ENCODE measurements at places on chromosomes 11 and 22.

DNA sequence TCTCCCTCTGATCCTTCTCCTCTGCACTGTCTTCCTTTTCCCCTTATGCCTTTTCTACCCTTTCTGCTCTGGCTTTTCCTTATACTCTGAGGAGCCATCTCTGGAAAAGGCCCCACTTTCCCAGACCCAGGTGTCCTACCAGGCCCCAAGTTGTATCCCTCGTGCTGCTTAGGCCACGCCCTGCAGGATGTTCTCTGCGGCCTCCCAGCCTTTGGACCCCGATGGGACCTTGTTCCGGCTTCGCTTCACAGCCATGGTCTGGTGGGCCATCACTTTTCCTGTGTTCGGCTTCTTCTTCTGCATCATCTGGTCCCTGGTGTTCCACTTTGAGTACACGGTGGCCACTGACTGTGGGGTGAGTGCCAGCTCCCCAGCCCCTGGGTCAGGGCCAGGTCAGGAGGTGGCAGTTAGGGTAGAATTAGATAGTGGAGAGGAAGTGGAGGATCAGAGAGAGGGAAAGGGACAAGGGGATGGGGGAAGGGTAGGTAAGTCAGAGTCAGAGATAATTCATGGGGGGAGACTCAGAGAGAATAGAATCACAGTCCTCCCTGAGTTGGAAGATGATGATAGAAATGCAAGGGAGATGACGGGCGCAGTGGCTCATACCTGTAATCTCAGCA, 8.9 kb downstream of the PGAP2 start:
- DNase-seq: no peak

- no peak for DNase-seq
These were observed 120.6 kb downstream of the MICAL3 start for GRCh38 chr22:17903564-17904295.

DNA sequence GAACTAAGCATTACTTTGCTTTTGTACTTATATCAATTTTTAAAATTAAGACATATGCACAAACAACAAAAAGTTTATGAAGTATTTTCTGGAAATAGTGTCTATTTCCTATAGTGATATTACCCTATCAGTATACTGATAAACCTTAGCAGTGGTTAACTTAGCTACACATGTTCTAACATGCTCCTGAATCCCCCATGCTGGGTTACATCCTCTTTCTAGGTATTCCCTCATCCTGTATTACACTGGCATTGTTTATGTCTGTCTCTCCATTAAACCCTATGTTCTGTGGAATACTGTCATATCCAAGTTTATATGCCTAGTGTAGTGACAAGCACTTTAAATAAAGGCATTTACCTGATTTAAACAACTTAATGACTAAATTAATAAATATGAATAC, 1.8 kb upstream of the FAR1 start:
- no peak for DNase-seq

DNA sequence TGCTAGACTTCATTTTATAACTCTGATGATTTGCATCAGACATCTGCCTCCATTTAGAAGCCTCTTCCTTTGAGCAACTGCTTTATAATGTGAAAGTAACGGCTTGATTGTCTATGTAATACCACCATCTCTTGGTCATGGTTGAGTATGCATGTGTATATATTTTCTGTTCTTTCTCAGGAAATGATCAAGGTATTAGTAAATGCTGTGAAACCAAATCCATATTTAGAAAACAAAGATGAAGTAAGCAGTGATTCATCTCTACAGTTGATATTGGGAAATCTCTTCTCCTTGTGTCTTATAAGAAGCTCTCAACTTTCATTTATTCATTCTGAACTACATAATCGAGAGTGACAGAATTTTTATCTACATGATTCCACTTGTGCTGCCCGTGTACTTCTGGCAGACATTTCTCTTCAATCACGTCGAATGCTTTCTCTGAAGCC, 104.6 kb upstream of the ANO3 start:
- no peak for DNase-seq

- no peak for DNase-seq
These were observed 1.3 kb upstream of the NADSYN1 start for GRCh38 chr11:71451596-71452198.

GRCh38 chr11:76190376-76190775, 15.9 kb downstream of the WNT11 start:
- no peak for DNase-seq

- no peak for DNase-seq
These were observed 10.0 kb downstream of the ARFGAP3 start for GRCh38 chr22:42847110-42847509.

DNA sequence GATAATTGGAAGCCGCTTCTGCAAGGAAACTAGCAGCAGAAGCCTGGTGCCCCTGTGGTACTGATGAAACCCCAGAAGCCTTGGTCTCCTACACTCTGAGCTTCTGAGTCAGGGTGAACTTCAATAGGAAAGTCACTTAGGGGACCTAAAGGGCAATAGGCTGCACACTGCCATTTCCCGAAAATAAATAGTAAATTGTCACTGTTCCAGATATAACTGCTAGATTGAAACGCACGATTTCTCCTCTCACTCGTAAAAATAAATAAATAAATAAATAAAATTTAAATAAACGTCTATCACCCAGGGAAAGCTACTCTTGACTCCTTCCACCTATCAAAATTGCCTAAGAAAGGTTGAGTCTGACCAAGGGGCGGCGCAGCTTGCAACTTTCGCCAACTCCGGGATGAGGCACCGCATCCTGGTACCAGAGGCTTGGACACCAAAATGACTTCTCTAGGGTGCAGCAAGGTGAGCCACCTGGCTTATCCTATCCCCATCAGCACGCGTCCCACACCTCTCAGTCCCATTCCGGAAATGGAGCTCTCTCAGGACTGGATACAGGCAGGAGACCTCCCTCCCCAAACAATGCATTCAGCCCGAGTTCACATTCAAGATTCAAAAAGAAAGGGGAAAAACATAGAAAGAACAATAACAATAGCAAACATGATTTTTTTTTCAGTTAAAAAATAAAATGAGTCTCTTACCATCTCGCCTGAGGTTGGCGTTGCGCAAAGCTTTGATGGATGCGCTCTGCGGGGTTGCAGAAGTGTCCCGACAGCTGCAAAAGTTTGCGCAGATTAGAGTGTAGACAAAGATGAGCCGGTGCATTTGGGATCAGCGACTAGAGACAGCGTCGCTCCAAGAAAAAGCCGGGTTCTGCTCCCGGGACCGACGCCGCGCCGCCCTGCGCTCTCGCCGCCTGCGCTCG, 583 bp downstream of the PDGFD start:
- no peak for DNase-seq

GRCh38 chr11:61144511-61145179, 16.6 kb downstream of the VPS37C start:
- no peak for DNase-seq

GRCh38 chr11:32113200-32113919, 22.5 kb downstream of the RCN1 start:
- DNase-seq: no peak

DNA sequence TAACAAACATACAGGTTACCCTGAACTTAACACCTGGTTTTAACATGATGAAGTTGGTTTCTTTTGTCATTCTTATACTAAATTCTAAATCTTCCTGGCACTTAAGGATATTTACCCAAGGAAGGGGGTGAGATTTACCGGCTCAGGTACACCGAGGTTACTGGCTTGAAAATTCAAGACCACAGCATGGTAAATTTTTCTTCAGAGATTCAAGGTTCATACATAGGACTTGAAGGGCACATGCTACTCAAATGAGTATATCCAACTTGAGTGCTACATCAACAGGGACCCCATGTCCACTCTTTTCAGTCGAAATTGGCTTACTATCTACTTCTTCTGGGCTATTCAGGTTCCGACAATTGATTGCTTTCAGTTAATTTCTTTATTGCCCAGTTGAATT, 12.7 kb downstream of the SERPING1 start:
- DNase-seq: no peak

DNA sequence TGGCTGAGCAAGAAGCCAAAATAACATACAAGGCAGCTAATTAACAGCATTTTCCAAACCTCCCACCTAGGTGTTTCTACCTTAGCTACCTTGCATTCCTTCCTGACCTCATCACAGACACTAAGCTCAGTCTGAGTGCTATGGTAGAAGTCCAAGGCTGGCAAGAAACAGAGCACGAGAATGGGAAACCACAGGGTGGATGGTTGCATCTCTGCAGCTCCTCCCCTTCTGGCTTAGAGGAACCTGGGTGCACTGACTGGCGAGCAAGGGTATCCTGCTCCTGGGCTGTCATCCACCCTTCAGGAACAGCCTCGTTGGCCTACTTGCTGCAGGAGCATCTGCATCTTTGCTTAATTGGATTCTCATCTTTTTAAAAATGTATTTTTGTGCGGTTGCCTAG, 73.1 kb upstream of the KIRREL3 start:
- DNase-seq: no peak

- no peak for DNase-seq
These were observed 34.4 kb upstream of the KIRREL3 start for GRCh38 chr11:127034973-127035372.

- DNase-seq: no peak
These were observed 1331.1 kb upstream of the RAG2 start for GRCh38 chr11:37929100-37929653.

GRCh38 chr11:121058941-121059340, 35.0 kb downstream of the TBCEL start:
- no peak for DNase-seq

Measured in activated CD8-positive, alpha-beta memory T cell treated with anti-CD3 and anti-CD28 coated beads for 48 hours (primary cell).